Left forelimb (tissue), 1 donor: ENCODE measurements at places on chromosomes 3 and 15.

- no peak for DNase-seq
Measured at GRCh38 chr15:93164409-93164808, 75.4 kb upstream of the RGMA start.

- no peak for DNase-seq
Measured at GRCh38 chr15:39961051-39961450, 27.1 kb downstream of the EIF2AK4 start.

DNA sequence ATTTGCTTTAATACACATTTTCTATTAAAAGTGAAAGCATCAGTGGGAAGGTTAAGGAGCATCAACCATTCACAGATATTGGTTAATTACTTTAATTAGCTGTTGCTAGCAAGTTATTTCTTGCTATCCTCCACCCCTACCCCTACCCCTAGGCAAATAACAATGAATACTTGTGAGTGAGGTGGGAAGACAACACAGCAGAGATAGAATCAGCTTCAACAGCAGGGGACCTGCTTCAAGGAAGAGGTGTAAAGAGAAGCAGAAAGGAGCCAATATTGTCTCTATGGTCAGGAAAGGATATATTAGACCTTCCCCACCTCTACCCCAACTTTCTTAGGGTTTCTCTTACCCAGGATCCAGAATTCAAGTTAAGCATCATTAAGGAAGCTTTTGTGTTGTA lies 149.4 kb downstream of the SNRK start:
- DNase-seq: no peak

DNA sequence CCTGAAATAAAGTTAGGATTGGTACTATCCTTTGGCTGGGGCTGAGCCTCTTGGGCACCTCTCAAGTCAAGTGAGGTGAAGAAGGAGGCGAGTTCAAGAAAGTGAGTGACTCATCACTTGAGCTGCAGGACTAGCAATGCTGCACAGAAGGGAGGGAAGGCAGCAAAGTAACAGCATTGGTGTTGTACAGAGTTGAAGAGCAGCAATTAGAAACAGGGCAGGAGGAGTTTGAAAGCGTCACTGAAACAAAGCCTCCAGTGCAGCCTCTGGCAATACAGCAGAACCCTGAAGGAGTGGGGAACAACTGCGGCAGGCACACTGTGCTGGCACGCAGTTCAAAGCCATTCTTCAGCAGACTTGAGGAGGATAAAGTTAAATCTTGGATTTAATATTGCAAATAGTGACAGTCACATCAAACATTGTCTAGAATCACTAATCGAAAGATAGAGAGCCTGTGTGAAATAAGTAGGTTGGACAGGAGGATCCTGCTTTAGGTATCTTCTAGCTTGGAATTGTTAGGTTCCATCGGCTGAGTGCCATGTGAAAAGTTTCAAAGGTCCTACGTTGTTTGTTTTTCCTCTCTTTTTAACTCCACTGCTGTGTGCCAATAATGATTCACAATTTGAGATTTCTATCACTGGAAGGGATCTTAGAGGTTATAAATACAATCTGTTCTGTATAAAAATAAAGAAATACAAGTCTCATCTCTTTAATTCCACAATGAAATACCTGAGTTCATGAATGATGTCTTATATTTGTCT lies 479.8 kb downstream of the NAALADL2 start:
- no peak for DNase-seq

DNA sequence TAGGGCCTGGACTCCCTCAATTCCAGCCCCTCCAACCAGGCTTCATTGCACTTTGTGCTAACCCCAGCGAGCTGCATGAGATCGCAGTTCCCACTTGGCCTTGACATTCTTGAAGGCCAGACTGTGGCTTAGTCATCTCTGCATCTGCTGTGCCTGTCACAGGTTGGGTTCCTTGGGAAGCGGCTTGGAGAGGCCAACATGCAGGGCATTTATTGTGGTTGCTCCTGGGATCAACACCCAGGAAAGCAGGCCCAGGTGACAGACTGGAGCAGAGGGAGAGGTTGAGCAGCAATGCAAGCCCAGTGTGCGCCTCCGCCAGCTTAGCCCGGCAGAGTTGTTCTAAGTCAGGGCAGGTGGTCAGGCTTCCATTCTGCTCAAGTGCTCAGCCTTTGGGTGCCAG lies 10.5 kb downstream of the ABCF3 start:
- no peak for DNase-seq

DNA sequence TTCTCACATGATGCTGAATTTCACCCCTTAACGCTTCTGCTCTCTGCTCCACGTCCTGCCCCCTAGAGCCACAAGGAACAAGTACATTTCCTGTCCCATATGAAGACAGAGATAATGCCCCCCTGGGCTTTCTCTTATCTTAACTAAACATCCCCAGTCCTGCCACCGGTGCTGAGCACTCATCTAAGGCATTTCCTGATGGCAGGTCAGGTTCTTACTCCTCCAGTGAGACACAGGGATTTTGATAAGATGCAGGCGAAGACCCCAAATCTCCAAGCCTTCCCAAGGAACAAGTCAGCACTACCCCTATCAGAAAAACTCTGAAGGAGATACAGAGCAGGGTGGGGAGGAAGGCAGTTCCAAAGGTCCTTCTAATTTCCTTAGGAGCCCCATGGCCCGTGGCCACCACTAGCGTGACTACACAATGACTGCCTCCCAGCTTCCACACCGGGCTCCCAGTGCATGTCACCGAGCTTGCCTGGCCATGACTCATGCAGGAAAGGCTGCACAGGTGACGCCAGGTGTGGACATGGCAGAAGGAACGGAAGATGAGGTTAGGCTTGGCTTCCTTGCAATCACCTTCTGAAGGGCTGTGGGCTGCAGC lies 152.9 kb downstream of the XXYLT1 start:
- DNase-seq: no peak

GRCh38 chr3:51350751-51351150 lies 34.3 kb upstream of the MANF start:
- DNase-seq: no peak
